ENCODE measurements at places on chromosomes 5 and 9. TPM values are rescaled to one million over a fixed set of nuclear protein-coding genes. Genes with fewer than 3 reads are reported as not detected.

DNA sequence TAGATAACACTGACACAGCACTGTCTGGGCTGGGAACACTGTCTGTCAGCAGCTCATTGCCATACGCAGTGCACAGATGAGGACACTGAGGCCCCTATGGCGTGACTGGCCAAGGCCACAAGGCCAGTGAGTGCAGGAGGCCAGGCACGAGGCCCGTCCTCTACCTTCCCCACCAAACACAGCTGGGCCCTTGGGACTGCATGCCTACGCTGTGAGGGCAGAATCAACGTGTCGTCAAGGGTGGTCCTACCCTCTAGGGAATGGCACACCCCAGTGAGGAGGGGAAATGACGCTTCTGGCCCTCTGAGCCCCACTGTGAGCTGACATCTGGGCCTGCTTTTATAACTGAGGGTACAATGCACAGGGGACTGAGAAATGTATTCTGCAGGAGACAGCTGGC is 42.1 kb upstream of the SLC25A51 start:
- DNase-seq: no peak

The SKP2 gene
- 57.5 TPM for total RNA-seq

The ACTBL2 gene
- total RNA-seq: not detected

DNA sequence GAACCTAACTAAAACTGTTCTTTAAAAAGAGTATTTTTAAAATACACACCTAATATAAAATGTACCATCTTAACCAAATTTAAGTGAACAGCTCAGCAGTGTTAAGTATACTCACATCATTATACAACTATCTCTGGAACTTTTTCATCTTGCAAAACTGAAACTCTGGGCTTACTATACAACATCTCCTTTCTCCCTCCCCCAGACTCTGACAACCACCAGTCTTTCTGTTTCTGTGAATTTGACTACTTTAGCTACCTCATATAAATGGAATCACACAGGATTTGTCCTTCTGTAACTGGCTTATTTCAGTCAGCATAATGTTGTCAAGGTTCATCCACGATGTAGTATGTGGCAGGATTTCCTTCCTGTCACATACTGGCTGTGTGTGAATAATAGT is 93.5 kb downstream of the FOXD1 start:
- no peak for DNase-seq

GRCh38 chr9:31541721-31542281 is 842.6 kb upstream of the ACO1 start:
- peak; percentile 59 for DNase-seq

The PCDHGB5 gene
- total RNA-seq: 1.2 TPM

DNA sequence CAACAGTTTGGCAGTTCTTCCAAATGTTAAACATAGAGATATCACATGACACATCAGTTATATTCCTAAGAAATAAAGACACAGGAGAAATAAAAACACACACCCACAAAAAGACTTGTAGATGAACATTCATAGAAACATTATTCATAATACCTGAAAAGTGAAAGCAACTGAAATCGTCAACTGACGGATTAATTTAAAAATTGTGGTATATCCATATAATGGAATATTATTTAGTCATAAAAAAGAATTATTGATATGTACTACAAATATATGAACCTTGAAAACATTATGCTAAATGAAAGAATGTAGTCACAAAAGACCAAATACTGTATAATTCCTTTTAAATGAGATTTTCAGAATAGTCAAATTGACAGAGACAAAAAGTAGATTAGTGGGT is 330.2 kb upstream of the CD180 start:
- DNase-seq: no peak

DNA sequence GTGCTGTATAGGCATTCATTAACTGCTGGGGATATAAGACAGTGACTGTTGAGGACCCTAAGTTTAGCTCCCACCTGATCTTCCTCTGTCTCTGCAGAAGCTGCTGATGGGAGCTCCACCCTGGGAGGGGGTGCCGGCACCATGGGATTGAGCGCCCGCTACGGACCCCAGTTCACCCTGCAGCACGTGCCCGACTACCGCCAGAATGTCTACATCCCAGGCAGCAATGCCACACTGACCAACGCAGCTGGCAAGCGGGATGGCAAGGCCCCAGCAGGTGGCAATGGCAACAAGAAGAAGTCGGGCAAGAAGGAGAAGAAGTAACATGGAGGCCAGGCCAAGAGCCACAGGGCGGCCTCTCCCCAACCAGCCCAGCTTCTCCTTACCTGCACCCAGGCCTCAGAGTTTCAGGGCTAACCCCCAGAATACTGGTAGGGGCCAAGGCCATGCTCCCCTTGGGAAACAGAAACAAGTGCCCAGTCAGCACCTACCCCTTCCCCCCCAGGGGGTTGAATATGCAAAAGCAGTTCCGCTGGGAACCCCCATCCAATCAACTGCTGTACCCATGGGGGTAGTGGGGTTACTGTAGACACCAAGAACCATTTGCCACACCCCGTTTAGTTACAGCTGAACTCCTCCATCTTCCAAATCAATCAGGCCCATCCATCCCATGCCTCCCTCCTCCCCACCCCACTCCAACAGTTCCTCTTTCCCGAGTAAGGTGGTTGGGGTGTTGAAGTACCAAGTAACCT is 22.1 kb downstream of the PCDHGC5 start:
- no peak for DNase-seq

The RACK1 gene
- total RNA-seq: 2,267 TPM

The RIC1 gene
- total RNA-seq: 33.7 TPM

The PCA3 gene
- not detected for total RNA-seq

The CTNNAL1 gene
- 55.7 TPM for total RNA-seq

GRCh38 chr9:24582146-24583126 is 36.7 kb upstream of the IZUMO3 start:
- no peak for DNase-seq

- DNase-seq: no peak
Observed at GRCh38 chr5:56791396-56791795, 24.0 kb upstream of the MAP3K1 start.

The PCDHGB2 gene
- 3.0 TPM for total RNA-seq

DNA sequence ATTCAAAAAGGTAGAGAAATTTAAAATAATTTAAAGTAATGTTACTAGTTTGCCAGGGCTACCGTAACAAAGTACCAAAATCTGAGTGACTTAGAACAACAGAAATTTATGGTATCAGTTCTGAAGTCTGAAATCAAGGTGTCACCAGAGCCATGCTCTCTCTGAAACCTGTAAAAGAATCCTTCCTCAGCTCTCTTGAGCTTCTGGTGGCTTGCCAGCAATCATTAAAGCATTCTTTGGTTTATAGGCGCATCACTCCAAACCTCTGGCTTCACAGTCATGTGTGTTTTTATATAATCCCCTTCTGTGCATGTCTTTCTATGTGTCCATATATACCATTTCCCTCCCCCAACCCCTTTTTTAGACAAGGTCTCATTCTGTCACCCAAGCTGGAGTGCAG is 220.3 kb downstream of the COX7C start:
- DNase-seq: no peak

The UAP1L1 gene
- total RNA-seq: 13.3 TPM

The DRD1 gene
- 3.1 TPM for total RNA-seq

The EQTN gene
- not detected for total RNA-seq
